ENCODE measurements at places on chromosomes 1 and 21.

DNA sequence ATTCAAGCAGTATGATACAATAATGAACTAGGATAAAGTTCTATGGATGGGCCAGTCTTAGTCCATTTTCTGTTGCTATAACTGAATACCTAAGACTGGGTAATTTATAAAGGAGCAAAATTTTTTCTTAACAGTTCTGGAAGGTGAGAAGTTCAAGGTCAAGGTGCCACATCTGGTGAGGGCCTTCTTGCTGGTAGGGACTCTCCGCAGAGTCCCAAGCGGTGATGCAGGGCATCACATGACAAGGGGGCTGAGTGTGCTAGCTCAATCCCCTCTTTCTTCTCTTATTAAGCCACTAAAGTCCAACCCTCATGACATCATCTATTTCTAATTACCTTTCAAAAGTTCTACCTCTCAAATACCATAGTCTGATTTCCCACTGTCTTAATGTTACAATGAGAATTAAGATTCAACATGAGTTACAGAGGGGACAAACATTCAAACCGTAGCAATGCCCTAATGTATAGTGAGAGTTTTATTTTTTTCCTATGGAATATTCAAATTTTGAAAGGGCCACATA lies 92.2 kb upstream of the QSOX1 start:
- DNase-seq, result no peak

DNA sequence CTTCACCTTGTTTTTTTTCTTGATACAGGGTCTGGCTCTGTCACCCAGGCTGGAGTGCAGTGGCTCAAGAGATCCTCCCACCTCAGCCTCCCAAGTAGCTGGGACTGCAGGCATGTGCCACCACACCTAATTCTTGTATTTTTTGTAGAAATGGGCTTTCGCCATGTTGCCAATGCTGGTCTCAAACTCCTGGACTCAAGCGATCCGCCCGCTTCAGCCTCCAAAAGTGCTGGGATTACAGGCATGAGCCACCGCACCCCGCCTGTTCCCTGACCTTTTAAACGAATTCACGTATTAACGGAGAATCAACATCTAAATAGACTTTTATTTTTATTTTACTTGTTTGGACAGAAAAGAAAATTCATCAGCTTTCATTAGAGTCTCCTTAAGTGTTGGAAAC lies 104.8 kb downstream of the PGBD5 start:
- DNase-seq, result no peak

- no peak for DNase-seq
Observed at GRCh38 chr21:46064870-46065214, 33.1 kb upstream of the COL6A2 start.

DNA sequence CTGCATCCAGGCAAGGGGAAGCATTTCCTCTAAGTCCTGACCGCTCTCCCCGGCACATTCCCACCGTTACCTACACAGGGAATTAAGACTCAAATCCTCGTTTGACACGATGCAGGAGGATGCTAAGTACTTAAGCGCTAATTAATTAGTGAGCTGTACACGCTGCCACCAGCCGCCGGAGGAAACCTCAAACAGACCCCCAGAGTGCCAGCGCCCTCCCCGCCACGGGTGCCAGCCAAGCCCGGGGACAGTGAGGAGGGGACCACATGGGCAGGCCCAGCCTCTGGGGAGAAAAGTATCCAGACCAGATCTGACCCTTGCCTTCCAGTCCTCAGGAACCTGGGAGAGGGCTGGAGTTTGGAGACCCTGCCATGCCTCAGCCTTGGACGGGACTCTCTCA lies 17.4 kb upstream of the CASZ1 start:
- DNase-seq, result no peak
